ENCODE measurements at places on chromosomes 2 and 18. TPM values are rescaled to one million over a fixed set of nuclear protein-coding genes. Genes with fewer than 3 reads are reported as not detected.

DNA sequence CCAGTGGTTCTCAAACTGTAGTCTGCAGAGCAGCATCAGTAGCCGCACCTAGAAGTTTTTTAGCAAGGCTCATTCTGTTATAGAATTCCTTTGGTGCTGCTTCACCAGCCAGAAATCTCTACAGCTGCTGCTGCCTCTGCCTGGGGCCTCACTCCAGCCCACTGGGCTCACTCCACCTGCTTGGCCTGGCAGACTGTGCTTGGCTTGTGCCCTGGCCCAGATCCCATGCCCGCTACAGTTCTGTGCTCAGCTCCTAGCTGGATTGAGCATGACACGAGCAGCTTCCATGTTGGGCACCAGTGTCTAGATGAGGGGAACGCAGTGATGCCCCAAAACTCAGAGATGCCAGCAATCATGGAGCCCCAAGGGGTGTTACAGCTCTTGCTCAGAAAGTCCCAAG is 22.6 kb downstream of the MAPK4 start:
- DNase-seq = no peak

GRCh38 chr2:236735825-236736238 is 166.2 kb downstream of the ACKR3 start:
- DNase-seq = no peak

Gene UBE2E3
- total RNA-seq = 60.4 TPM

- DNase-seq = no peak
Measured at GRCh38 chr2:201900362-201900761, 94.0 kb downstream of the CDK15 start.

DNA sequence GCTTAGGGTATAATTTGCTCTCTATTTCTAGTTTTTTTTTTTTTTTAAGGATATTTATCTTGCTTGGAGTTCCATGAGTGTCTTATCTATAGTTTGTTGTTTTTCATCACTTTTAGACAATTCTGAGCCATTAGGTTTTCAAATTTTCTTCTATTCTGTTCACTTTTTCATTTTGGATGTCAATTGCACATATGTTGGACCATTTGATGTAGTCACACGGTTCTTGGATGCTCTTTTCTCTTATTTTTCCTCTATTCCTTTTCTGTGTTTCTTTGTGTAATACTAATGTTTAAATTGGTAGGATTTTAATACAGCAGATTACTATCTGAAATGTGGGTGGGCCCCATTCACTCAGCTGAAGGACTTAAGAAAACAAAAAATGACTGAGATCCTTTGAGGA is 292.6 kb downstream of the CALCRL start:
- no peak for DNase-seq

Gene TTC39C
- 46.7 TPM for total RNA-seq

DNA sequence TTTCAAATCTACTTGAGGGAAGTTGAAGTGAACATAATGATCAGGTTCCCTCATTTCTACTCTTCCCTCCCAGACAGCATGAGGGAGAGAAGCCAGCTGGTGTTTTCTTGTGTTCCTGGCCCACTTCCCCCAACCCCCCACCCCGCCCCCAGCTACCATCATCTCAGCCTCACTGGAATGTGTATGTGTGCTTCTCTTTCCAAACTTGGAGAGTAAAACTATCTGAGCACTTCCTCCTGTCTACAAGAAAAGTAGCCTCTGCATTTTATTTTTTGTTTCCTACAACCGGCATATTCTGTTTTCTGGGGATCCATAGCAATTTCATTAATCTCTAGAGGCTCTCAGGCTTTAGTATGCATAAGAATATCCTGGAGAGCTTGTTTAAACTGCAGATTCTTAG is 53.6 kb upstream of the GRHL1 start:
- no peak for DNase-seq

- no peak for DNase-seq
Measured at GRCh38 chr2:102262216-102263129, 48.9 kb upstream of the IL1RL1 start.

GRCh38 chr2:926896-927295 is 23.8 kb upstream of the SNTG2 start:
- peak; percentile 59 for DNase-seq

Gene EIPR1
- 16.3 TPM for total RNA-seq
